ENCODE measurements at places on chromosomes 7 and 10.

GRCh38 chr10:126924915-126925300, 19.7 kb downstream of the DOCK1 start:
- ATAC-seq, result no peak

DNA sequence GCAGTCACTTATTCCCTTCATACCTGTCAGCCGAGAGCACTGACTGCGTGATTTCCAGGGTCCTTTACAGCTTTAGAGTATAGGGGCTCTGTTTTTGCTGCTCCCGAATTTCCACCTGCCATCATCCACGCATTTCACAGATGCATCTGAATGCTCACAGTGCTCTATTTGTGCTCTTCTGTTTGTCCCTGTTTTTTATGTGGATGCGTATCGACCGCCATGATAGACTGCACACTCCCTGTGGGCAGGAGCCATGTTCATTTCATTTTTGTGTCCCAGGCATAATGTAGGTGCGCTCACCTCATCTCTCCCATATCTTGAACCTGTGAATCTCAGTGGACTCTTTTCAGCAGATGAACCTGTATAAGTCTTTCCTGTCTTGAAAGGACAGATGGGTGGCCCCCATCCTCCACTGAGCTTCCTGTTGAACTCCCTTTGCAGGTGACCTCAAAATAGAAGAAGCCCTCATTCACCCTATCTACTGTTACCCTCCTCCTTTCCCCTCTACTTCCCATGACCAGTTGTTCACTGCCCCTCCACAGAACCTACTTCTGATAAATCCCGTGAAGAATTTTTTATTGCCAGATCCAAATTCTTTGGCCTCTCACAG, 228.4 kb downstream of the CELF2 start:
- ATAC-seq, result no peak

DNA sequence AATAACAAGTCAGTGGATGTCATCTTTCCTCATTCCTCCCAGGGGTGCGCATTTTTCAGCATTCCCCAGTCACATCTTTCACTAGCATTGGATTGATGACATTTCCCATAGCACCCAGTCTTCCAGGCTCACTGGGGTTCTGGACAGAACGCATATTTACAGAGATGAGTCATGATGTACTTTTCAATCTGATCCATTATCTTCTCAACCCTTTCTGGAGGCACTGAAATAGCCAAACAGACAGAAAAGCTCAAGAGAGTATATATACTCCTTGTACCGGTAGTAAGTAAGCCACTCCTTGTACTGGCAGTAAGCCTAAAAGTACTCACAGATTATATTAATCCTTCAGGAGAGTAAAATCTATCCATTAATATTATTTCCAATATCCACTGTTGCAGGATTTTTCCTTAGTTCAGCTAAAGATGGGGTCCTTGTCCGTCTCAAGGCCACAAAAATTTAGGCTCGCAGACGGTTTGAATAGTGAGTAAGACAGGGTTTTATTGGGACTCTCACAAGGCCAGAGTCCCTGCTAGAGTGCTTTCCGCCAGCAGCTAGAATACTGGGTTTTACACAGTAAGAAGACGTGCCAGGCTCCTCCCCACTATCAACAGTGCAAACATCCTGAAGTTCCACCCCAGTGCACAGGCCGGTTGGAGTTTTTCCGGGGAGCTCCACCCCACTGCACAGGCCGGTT, 60.8 kb downstream of the MDH2 start:
- ATAC-seq, result no peak

GRCh38 chr7:746155-747061, 19.3 kb upstream of the PRKAR1B start:
- no peak for ATAC-seq

GRCh38 chr10:37301271-37301670, 175.9 kb downstream of the ANKRD30A start:
- no peak for ATAC-seq

GRCh38 chr7:84900215-84900614, 286.6 kb downstream of the SEMA3D start:
- ATAC-seq, result no peak

GRCh38 chr7:36301914-36302771, 87.5 kb upstream of the ANLN start:
- no peak for ATAC-seq

GRCh38 chr7:28052933-28053332, 127.7 kb downstream of the JAZF1 start:
- no peak for ATAC-seq

GRCh38 chr7:18890885-18891621, 226.4 kb downstream of the TWIST1 start:
- no peak for ATAC-seq

DNA sequence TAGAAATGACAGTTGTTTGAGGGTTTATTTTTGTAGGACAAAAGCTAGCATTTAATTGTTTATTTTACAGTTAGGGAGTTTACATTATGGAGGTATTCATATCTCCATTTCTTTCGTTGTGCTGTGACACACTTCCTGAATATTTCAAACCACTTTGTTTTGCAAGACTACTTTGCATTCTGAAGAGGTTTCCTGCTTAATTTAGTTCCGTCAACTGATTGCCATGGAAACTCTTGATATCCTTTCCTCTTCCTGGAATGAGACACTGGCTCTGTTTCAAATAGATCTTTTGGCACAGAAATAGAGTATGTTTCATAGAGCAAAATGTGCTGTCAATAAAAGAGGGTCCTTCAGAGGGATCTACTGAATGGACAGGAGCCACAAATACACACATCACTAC, 159.5 kb upstream of the AGR3 start:
- ATAC-seq, result no peak

GRCh38 chr7:139749545-139749944, 28.3 kb downstream of the HIPK2 start:
- no peak for ATAC-seq

DNA sequence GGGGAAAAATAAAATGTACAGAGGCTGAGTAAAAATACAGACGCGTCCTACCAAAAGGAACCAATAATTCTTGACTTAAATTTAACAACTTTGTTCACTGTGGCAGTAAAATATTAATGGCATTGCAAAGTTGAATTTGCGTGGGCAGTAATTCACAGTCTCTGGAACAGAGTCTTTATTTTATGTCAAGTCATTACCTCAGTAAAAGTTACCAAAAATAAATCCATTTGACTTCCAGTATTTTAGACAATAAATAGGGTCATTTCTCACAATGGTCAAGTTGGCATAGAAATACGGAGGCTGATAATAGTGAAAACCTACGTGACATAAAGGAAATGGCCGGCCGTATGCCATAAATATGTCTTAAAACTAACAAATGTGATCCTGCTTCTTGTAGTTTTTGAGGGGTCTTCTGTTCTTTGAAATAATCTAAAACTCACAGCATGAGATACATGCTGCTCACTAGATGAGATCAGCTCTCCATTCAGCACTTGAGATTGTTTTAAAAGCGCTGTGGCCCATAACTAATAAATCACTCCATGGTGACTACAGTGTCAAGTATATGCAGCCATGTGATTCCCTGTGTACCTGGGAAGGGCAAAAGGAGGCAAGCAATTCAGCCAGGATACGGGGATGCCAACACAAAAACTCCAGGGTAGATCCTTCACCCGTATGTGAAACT, 75.3 kb downstream of the DOCK4 start:
- no peak for ATAC-seq

- ATAC-seq, result no peak
These were observed 26.3 kb upstream of the PPIF start for GRCh38 chr10:79320820-79321493.

DNA sequence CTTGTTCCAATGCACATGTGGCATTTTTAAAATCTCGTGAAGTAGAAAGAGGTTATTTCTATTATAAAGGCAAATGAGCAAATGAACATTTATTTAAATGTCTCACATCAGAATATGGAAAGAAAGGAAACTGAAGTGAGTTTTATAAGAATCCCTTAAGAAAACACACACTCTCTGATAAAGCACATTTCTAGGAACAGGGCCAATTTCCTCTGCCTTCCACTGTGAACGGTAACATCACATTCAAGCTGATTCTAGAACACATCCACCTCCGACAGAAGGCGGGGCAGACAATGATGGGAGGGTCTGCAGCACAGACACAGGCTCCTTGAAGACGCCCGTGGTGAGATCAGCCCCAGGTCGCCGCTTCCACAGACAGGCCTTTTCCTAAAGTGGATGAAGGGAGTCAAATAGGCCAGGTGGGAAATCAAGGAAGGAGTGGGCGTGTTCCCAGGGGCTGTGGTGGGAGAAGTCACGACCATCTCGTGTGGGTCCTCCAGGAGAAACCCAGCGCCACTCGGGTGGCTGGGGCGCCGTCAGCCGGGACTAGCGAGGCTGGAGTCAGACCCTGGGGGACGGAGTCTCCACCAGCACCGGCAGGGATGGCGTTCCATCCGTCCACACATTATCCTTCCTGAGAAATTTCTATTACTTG, 31.1 kb downstream of the PITRM1 start:
- no peak for ATAC-seq

GRCh38 chr10:113515601-113516000, 37.3 kb upstream of the HABP2 start:
- ATAC-seq, result no peak

GRCh38 chr7:29434380-29434768, 129.3 kb upstream of the PRR15 start:
- no peak for ATAC-seq

GRCh38 chr7:55381696-55382095, 16.6 kb downstream of the LANCL2 start:
- ATAC-seq, result no peak

Data from stimulated activated memory B cell treated with anti-CD40 and anti-IgM and Interleukin-4, amounts not matched to agents 10 μg/mL and 1 μg/mL and 100 μg/mL, for 72 hours (primary cell).